Ascending aorta (tissue), 2 donors: ENCODE measurements at places on chromosomes 12 and 14. TPM values are rescaled to one million over a fixed set of nuclear protein-coding genes. Genes with fewer than 3 reads are reported as not detected.

The TMEM263 gene
- total RNA-seq = 27.0 TPM

The PLEKHG7 gene
- total RNA-seq = not detected

The CRIP1 gene
- 106 TPM for total RNA-seq

The MDM1 gene
- total RNA-seq = 9.5 TPM

The KRT86 gene
- 0.96 TPM for total RNA-seq

The OTX2 gene
- not detected for total RNA-seq

The LMBR1L gene
- total RNA-seq = 74.2 TPM

The GPR84 gene
- total RNA-seq = not detected

The RPL10L gene
- not detected for total RNA-seq

The CLEC14A gene
- 192 TPM for total RNA-seq

The KCNJ8 gene
- total RNA-seq = 27.8 TPM

The RND1 gene
- 0.85 TPM for total RNA-seq
